ENCODE measurements at places on chromosomes 7 and 10.

DNA sequence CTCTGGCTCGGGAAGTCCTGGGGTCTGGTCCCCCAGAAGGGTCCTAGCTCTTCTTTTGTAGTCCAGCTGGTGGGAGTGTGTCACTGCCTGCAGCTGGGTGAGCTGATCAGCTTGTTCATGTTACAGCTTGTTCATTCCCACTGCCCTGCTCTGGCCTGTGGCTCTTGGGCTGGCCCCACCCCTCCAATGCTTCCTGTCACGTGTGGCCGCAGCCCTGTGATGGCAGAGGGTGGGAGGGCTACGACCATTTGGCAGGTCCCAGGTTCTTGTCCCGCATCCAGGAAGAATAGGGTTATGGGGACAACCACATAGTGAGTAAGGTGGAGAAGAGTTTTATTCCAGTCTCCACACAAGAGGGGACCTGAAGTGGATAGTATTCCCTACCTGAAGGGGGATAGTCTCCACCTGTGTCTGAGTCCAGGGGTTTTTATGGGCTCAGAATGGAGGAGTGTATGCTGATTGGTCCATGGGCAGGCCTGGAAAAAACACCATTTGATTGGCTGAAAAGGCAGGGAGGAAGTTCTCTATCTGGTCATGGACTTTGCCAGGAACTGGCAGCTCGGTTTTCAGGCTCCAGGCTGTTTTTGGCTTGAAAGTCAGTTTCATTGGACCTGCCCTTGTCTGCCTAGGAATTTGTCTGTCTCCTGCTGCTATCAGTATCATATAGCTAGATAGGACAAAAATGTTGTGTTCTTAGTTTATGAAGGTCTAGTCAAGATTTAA lies 13.1 kb downstream of the SDHAF3 start:
- DNase-seq: no peak

GRCh38 chr7:47561715-47562446 lies 20.0 kb downstream of the TNS3 start:
- DNase-seq: no peak

- peak; percentile 58 for DNase-seq
Measured at GRCh38 chr10:72334196-72334824, 20.4 kb downstream of the DNAJB12 start.

GRCh38 chr7:38177621-38178003 lies 433 bp upstream of the STARD3NL start:
- no peak for DNase-seq

- no peak for DNase-seq
Measured at GRCh38 chr10:120492346-120492745, 35.3 kb downstream of the PLPP4 start.

DNA sequence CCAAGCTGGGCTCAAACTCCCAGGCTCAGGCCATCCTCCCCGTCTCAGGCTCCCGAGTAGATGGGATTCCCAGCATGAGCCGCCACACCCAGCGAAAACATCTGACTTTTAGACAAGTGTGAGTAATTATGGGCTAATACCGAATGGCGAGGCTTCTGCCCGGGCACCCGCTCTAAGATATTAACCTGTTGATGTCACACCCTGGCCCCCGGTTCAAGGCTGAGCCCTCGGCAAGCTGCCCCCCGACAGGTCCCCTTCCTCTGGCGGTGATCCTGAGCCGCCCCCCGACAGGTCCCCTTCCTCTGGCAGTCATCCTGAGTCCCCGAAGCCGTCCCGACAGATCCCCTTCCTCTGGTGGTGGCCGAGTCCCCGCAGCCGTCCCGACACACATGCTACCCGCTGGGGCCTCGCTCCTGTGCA lies 5.2 kb downstream of the PSMG3 start:
- DNase-seq: no peak

GRCh38 chr10:118955951-118956801 lies 73.3 kb upstream of the NANOS1 start:
- DNase-seq: no peak
